ENCODE measurements at places on chromosomes 5 and 9.

DNA sequence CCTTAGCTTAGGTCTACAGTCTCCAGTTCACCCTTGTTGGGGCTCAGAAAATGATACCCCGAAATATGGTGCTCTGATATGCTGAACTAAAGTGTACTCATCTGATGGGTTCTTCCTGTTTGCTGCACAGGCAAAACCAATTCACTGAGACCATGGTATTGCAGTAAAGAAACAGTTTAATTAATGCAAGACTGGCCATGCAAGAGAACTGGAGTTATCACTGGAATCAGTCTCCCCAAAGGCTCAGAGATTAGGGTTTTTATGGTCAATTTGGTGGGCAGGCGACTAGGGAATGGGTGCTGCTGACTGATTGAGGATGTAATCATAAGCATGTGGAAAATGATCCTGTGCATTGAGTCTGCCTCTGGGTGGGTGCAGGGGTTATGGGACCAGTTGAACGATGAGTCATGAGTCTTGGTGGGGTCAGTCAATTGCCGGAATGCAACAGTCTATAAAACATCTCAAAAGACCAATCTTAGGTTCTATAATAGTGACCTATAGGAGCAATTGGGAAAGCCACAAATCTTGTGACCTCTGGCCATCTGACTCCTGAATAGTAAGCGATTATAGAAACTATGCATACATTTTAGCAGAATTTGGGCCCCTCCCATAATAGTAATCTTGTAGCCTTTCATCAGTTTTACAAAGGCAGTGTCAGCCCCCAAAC, 113.0 kb upstream of the ANKRD55 start:
- no peak for DNase-seq

DNA sequence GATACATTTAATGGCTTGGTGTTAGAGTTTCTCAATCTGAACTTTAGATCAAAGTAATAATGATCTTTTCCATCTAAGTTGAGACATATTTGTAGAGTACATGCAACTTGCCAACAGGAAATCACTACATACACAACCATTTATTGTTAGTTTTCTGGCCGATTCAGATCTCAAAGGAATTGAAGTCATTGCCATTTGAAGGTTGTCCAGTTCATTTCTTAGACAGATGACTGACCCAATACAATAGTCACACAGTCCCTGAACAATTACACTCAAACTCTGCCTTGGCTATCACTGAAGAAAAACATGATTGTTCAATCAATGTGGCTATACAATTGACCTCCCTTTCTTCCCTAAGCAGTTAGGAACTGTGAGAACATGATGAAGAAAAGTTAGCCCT, 753.2 kb upstream of the RIOK2 start:
- DNase-seq = no peak

DNA sequence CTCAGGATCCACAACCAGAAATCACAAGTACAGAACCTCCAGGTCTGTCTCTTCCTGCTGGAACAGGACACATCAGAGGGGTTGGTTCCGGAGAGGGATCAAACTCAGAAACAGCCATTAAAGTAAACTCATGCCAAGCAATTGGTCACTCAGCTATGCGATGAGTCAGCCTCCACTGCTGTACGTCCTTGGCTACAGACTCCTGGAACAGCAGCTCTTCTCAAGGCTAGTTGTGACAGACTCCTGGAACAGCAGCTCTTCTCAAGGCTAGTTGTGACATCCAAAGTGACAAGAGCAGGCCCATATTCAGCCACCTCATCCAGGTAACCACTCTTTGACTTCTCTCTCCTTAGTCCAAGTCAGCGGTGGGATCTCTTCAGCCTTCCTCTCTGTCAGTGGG, at the start of gene SPINK13:
Gene SPINK13, plus strand, starts transcription at position 229 of the 400 bp plus-strand sequence. CDS start 1,279 bp downstream, outside the sequence.
- DNase-seq = no peak

DNA sequence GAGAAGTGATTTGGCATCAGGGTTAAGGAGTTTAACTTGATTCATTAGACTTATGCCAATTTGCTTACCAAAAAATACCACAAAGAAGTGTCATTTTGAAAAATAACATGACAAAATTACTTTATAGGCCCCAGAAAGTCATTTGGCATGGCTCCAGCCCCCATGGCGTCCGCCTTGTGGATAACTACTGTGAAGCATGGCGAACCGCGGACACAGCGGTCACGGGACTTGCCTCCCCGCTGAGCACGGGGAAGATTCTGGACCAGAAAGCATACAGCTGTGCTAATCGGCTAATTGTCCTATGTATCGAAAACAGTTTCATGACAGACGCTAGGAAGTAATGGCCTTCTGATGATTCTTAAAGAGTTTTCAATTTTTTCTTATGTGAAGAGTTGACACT, 35.4 kb upstream of the TGFBR1 start:
- DNase-seq = no peak

GRCh38 chr9:12785260-12785770, 10.5 kb downstream of the LURAP1L start:
- DNase-seq = no peak

GRCh38 chr5:3594510-3595005, 1.1 kb upstream of the IRX1 start:
- no peak for DNase-seq

DNA sequence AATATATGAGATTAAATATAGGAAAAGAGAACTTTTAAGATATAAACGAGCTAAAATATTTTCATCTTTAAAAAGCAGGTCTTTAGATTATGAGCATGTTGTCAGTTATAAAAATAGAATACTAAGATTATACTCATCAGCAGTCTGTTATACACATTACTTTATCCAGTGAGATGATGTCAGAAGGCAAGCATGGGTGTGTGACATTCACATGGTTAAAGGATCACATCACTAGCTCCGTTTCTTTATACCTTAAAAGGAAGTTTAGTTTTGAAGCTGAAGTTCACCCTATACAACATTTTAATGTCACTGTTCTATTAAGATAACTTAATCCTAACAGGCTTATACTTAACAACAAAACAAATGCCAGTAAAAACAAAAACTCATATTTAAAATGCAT, 59.6 kb downstream of the RICTOR start:
- DNase-seq = no peak

DNA sequence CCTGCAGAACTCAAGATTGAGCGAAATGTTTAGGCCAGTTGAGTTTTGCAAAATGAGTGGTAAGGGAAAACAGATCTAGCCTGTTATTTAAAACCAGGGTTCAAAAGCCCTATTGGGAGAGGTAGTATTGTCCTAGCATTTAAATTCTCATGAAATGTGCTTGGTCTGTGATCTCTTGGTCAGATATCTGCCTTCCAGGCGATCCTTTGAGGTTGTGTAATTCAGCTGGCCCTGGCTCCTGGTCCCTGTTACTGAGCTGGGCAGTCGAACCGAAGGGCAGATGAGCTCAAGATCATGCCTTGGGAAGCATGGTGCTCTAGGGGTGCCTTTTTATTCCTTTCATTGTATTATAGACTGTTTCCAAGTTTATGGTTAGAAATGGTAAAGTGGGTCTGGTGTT, 14.4 kb downstream of the SAP30L start:
- DNase-seq = no peak

GRCh38 chr5:102040326-102040725, 255.8 kb downstream of the SLCO4C1 start:
- no peak for DNase-seq

DNA sequence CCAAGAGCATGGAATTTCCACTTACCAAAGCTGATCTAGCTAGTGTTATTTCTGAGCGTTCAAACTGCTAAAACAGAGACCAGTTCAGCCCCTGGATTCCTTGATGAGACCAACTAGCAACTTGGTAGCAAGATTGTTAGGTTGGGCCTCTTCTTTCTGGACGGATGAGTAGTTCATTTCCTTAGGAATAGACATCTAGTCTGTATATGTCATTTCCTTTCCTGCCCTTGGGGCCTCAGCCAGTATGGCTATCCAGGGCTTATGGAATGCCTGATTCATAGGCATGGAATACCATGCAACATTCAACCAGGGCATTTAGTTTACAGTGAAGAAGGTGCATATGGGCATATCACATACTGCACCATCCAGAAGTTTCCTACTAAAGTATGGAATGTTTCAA, 14.5 kb upstream of the LPAR1 start:
- no peak for DNase-seq

DNA sequence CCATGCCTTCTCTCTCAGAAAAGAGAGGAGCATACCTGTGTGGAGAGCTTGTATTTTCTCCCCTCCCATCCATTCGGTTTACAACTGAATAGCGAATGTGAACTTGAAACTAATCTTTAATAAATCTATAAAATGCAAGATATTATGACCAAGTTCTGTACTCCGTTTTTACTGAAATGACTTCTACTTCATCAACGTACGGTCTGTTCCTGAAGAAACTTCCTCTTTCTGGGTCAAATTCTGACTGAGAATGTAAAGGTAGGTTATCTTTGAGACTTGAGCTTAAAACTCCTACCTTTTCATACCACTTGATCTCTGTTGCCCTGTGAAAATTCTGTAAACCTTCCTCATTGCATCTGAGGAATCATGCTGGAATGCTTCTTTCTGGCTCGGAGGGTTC, 4.2 kb upstream of the CTNNAL1 start:
- DNase-seq = no peak

DNA sequence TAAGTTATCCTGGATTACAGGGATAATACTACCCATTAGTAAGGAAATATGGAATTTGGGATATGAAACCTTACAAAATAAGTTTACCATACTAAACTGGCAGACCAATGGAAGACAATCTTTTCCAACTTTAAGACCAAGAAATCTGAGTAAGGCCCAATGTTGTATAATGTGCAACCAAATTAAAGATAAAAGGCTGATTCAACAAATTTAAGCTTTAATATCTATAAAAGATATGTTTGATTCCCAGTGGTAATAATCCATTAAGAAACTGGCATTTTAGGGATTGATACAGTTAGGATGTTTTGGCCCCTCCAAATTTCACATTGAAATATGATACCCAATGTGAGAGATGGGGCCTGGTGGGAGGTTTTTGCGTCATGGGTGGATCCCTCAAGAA, 66.6 kb downstream of the DROSHA start:
- no peak for DNase-seq

- DNase-seq = peak; percentile 16
Observed at GRCh38 chr9:114504341-114505186, 709 bp downstream of the WHRN start.

DNA sequence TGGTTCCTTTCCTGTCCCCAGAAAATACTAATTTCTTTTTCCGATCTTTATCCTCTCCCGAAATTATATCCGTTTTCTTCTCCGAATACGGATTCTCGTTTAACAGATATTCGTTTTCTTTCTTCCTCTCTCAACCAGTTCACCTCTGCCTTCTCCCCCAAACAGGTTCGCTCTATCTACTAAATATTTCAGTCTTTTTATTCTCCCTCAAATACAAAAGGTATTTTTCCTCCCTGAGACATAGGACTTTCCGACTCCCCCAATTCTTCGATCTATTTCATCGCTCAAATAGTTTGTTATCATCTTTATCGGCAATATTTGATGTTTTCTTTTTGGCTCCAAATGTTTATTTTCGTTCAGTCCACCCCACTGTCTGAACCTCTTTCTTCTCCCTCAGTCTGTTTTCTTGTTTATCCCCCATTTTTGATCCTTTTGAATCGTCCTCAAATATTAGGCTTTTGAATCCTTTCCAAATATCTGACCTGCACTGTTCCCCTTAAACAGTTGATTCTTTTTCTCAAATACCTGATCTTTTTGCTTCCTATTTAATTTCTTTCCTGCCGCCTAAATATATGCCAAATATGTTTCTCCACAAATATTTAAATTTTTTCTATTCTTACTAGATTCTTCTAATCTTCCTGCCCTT, 4.4 kb downstream of the PITX1 start:
- DNase-seq = no peak

GRCh38 chr5:144575736-144576135, 405.1 kb downstream of the KCTD16 start:
- no peak for DNase-seq

GRCh38 chr5:89706731-89707130, 702.8 kb downstream of the CETN3 start:
- DNase-seq = no peak

DNA sequence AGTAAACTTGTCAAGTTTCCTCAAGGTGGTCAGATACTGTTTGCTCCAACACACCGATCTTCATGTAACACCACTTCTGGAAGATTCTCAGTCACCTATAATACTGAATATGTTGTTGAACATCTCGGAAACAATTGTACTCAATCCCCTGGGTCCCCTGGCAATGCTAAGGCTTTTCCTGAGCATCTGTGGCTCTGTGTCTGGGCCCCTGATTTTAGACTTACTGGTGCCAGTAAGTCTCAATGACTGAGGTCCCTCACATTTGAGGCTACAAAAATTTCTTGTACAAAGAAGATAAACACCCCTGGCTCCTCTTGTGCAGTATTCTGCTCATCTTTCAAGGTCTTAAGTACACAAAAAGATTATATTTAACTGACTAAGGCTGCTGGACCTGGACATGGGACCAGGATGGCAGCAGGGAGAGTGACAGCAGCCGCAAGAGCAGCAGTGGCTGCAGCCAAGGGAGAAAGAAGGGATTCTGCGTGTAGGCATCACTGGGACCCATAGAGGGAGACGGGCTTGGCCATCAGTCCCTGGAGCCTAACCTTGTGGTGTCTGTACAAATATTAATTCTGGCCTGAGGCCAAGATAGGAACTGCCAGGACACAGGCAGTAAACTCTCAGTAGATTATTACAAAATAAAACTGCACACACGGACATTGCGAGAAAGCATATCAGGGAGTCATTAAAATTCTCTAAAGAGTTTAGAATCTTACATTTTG, 49.0 kb upstream of the TNPO1 start:
- DNase-seq = no peak

GRCh38 chr5:177043958-177044357, 21.5 kb downstream of the ZNF346 start:
- DNase-seq = no peak

Measured in activated gamma-delta T cell treated with Interleukin-2 at 50 U/mL for 16 hours (primary cell).